ENCODE measurements at places on chromosomes 5 and 9.
A peak's percentile ranks its signal among the peaks of the same experiment; 100 is the strongest.

GRCh38 chr9:20209391-20210340, 412.6 kb downstream of the MLLT3 start:
- DNase-seq, result no peak

- peak; percentile 99 for DNase-seq
These were observed 7.6 kb downstream of the PTCH1 start for GRCh38 chr9:95508968-95509850.

- peak; percentile 10 for DNase-seq
These were observed 38.8 kb downstream of the ITGA2 start for GRCh38 chr5:53027913-53028312.

- DNase-seq, result peak; percentile 81
These were observed 80.2 kb downstream of the PJA2 start for GRCh38 chr5:109329333-109330237.

DNA sequence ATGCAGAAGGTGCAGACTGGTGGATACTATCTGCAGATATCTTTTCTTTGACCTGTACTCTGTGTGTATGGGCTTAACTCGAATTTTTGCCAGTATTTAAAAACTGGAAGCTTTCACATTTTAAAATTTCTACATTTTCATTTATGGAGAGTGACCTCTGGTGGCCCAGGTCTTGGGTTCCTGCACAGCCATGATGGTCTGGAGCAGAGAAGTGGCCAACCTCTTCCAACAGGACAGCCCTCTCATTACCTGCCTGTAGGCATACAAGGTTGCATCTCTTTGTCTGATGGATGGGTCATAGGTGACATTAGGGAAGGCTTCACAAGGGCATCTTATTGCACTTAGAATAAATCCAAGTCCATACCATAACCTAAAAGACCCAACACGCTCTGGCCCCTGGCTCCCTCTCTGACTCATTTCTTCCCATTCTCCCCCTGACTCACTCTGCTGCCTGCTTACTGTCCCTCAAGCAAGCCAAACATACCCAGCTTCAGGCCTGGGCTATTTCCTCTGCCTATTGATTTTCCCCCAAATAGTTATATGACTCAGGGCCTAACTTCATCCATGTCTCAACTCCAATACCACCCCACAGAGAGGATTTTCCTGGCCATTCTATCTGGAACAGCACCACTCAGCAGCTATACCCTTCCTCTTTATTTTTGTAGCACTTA, 113.3 kb upstream of the SLC1A3 start:
- DNase-seq, result no peak

GRCh38 chr9:120265791-120266190, 314.2 kb downstream of the CDK5RAP2 start:
- peak; percentile 72 for DNase-seq

All from tongue (tissue), 3 donors.